ENCODE measurements at places on chromosomes 12 and 14. TPM values are rescaled to one million over a fixed set of nuclear protein-coding genes. Genes with fewer than 3 reads are reported as not detected.

CACNA1C gene
- 16.3 TPM for total RNA-seq

IRAK3 gene
- total RNA-seq = 12.0 TPM

ANO6 gene
- total RNA-seq = 56.0 TPM

MYO1H gene
- total RNA-seq = 0.82 TPM

RTL1 gene
- total RNA-seq = 0.49 TPM

ERG28 gene
- total RNA-seq = 7.5 TPM

TCP11L2 gene
- total RNA-seq = 68.3 TPM

SLC4A8 gene
- 27.6 TPM for total RNA-seq

RAB3IP gene
- 71.6 TPM for total RNA-seq

MYBPC1 gene
- 226 TPM for total RNA-seq

P2RX4 gene
- 30.9 TPM for total RNA-seq

ABCD2 gene
- 5.6 TPM for total RNA-seq

DAAM1 gene
- total RNA-seq = 147 TPM

RNASE8 gene
- total RNA-seq = not detected

SLC5A8 gene
- total RNA-seq = 1.9 TPM

CMA1 gene
- not detected for total RNA-seq

CLEC9A gene
- total RNA-seq = 0.27 TPM

DLGAP5 gene
- total RNA-seq = 10.7 TPM
